CD4-positive, alpha-beta T cell treated with Interleukin-2 at 100 ng/mL for 4 hours (primary cell): ENCODE measurements at places on chromosomes 5 and 9.

DNA sequence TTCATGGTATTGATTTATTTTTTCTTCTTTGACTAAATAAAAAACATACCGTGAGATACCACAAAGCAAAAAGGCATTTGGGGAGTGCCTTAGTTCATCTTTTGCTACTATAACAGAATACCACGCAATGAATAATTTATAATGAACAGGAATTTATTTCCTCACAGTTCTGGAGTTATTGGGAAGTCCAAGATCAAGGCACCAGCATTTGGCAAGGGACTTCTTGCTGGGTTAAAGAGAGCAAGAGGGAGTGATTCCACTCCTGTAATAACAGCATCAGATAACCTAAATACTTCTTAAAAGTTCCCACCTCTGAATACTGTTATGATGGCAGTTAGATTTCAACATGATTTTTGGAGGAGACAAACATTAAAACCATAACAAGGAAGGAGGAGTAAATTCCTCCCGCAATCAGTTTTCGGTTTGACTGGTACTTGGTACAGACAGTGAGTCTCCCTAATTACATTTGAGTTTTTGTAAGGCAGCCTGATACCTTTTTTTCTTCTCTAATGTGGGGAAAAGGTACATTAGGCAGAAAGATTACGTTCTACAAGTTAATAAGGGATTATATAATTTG, 8.8 kb upstream of the OMD start:
- DNase-seq, result no peak

DNA sequence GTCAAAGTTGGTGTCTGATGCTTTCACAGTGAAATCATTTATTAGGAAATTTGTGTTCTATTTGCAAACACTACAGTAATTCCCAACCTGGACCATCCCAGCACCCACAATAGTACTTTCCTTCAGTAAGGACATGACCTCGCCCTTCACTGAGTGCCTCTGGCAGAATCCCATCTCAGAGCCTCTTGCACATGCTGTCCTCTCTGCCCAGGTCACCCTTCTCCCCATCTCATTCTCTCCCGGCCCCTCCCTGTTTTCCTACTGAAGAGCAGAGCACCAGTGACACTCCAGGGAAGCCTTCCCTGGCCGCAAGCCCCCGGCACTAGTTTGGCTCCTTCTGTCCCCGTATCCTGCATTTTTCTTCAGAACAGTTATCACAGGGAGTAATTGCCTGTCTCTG, 220.4 kb downstream of the MAPKAP1 start:
- no peak for DNase-seq

DNA sequence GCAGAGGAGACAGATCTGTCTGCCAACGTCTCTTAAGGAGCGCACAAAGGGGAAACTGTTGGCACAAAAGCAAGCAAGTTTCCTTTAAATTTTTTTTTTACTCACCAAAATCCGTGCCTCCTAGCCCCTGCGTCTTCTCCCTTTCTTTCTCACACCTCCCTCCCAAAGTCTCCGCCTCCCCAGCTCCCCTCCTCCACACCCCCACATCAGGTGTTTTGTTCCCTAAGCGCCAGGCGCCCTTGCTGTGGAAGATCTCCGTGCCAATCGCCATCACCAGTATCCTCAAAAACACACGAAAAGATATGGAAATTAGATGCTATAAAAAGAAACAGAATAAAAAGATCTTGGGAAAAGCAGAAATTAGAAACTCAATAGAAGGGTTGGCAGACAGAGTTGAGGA, 87.6 kb downstream of the DRD1 start:
- DNase-seq, result no peak

DNA sequence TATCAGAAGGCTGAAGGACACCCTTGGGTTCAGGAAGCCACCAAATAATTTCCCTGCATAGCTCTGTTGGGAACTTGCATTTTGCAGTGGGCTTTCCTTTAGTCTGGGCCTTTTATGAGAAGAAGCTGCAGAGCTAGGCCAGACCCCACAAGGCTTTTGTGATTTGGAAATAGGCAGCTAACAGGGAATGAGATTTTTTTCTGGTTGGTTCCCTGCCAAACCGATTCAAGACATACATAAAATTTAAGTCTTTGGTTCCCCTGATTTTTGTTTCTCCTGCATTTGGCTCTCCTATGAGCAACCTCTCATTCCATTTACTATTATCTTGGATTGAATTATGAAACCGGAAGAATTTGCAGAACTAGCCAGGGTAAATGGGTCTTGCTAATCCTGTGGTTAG, 81.5 kb upstream of the PTCH1 start:
- DNase-seq, result no peak

- no peak for DNase-seq
Observed at GRCh38 chr9:32647671-32648070, 12.2 kb upstream of the TAF1L start.

DNA sequence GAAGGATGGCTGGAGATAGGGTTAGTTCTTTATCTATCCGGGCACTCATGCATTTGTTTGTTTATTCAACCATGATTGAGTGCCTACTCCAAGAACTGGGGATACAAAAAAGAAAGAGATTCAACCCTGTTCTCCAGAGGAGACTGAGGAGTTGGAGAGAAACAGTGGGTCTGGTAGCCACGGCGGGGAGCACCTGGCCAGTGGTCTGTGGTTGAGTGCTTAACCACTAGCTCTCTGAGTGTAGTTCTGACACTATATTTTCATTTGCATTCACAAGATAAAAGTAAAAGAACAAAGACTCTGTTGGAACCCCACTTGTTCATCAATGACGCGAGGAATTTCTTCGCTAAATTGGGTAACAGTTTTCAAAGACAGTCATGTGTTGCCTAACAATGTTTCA, 295.5 kb upstream of the MSX2 start:
- DNase-seq, result no peak

DNA sequence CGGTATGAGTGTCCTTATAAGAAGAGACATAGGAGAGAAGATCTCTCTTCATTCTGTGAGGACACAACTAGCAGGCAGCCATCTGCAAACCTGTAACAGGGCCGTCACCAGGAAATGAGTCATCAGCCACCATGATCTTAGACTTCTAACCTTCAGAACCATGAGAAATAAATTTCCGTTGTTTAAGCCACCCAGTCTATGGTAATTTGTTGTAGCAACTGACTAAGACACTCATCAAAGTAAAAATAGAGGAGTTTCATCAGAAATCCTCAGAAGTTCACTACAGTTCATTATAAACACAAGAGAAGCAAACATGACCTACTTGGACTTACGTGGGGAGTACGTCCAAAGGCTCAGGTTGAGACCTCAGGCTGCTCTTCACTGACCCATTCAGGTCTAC, 357.7 kb downstream of the SEMA5A start:
- DNase-seq, result no peak

DNA sequence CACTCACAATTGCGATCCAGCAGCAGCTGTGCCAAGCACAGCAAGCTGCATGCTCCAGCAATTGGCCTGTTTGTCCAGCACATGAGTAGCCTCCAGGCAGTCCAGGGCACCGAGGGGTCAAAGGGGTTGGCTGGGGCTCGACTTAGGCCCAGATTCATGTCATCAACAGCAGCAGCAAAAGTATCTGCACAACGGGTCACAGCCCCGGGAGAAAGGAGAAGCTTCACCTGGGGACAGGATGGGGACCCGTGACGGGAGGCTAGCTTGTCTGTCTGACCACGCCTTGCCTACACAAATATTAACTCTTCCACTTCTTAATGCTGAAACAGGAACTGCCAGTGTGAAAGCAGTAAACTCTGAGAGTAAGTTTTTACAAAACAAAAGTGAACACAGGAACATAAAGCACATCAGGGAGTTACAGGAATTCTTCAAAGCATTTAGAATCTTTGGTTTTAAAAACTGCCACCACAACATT, 191.2 kb downstream of the PIK3R1 start:
- no peak for DNase-seq

GRCh38 chr5:111935835-111936234, 178.8 kb upstream of the NREP start:
- DNase-seq, result no peak

DNA sequence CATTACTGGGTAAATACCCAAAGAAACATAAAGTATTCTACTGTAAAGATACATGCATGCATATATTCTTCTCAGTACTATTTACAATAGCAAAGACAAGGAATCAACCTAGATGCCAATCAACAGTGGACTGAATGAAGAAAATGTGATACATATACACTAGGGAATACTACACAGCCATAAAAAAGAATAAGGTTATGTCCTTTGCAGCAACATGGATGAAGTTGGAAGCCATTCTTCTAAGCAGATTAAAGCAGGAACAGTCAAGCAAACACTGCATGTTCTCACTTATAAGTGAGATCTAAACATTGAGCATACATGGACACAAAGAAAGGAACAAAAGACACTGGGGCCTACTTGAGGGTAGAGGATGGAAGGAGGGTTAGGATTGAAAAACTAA, 39.6 kb upstream of the NDUFS4 start:
- no peak for DNase-seq

GRCh38 chr5:143453720-143454119, 50.2 kb upstream of the NR3C1 start:
- DNase-seq, result no peak

- DNase-seq, result no peak
Observed at GRCh38 chr5:58133631-58134296, 326.1 kb downstream of the PLK2 start.

DNA sequence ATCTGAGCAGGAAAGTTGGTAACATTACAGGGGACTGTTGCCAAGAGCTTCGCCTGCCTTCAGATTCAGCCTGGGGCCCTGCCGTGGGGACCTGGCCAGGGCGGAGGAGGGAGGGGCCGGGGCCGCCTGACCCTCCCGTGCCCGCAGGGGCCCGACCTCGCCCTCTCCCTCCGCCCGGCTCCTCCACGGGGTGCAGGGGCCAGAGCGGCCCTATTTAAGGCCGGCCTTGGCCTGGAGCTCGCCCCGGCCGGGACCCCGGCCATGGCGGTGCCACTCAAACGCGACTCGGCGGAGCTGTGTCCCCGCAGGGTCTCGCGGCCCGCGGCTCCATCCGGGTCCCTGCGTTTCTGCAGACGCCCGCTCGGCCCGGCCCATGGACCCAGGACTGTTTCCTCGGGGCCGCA, 757 bp downstream of the TMEM250 start:
- DNase-seq, result no peak

DNA sequence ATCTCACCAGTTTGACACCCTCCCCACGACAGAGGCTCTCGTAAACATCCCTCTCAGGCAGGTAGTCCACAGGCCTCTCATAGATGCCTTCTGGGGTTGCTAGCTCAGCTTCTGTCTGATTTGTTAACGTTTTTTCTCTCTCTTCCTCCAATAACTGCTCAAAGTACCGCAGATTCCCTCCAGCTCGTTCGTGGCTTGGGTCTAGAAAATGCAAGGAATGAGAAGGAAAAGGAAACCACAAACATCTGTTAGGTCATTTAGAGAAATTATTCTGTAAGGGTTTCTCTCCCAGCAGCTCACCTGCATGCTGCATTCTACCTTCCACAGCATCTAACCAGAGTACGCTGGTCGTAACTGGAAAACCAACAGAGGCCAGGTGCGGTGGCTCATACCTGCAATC, 18.5 kb downstream of the P4HA2 start:
- DNase-seq, result no peak

DNA sequence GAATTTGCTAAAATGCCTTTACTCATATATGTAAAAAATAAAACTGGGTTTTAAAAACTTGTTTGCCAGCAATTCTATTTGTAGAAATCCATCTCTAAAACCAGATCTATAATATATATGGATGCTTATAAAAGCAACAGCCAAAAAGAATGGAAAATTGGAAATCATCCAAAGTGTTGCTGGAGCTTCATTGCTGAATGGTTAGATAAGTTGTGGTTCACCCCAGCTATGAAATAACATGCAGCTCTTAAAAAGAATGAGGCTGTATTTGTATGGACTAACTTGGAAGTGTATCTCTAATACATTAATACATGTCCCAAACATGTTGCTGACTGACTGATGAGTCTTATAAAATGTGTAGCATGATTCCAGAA, 76.2 kb downstream of the STK10 start:
- DNase-seq, result no peak

DNA sequence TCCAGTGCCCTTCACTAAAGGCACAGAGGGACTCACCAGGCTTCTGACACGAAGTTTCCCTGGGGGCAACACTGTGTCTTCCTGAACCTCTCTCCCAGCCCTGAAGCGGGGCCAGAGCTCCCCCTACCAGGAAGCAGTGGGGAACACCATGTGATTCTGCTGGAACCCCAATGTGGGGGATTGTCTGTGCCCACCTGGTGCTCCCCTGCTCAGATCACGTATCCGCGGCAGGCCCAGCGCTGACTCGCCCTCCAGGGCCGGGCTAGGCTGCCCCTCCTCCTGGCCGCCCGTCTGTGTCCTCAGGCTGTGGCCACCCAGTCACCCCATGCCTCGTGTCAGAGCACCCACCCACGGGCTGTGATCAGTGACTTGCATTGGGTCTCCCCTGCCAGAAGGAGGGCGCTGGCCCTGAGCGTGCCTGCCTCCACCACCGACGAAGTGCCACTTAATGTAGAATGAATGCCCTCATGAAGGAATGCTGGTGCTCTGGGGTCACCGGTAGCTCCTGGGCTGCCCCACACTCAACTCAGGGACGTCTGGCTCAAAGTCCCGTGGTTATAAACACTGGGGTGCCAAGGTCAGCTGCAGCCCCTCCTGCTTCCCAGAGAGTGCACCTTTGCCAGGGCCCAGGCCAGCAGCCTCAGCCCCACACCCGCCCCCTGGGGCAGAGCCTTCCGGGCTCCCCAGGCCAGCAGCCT, 22.1 kb downstream of the SARDH start:
- peak; percentile 26 for DNase-seq

DNA sequence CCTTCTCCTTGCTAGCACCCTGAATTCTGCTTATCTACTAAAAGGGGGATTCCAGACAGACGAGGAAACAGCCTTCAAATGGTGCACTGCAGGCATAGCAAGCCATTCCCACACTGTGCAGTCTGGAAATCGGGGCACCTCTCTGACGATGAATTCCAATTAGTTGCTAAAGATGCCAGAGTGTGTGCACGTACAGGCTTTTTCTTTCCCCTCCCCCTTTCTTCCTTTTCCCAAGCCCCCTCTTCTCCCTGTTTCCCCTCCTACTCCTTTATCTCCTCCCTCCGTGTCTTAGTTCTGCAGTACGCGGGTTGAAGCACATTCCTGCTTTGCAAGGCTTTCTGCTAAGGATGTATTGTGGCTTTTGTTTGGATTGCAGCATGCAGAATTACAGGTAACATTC, at the start of gene GPR21:
TSS of gene GPR21 (plus strand) at position 316 of the 400 bp plus-strand sequence. CDS start 900 bp downstream, outside the sequence.
- DNase-seq, result no peak

DNA sequence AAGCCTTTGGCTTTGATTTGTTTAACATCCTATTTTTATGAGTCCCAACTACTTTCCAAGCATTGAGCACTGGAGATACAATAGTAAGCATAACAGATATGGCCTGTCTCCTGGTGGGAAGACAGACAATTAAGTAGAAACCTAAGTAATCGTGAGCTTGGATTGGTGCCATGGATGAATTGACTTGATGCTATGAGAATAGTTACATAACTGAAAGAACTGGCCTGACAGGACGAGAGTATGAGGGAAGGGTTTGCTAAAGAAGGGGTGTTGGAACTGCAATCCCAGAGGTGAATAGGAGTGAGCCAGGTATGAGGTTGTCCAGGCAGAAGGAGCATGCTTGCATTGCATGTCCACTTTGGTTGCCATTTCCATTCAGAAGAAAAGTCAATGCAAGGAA, 52.4 kb downstream of the GPR21 start:
- DNase-seq, result no peak
